ENCODE measurements at places on chromosomes 6 and 20.

- no peak for DNase-seq
These were observed 597 bp upstream of the GLYATL3 start for GRCh38 chr6:49499126-49499525.

- peak; percentile 34 for DNase-seq
These were observed 113.5 kb upstream of the PHACTR1 start for GRCh38 chr6:12602951-12603672.

DNA sequence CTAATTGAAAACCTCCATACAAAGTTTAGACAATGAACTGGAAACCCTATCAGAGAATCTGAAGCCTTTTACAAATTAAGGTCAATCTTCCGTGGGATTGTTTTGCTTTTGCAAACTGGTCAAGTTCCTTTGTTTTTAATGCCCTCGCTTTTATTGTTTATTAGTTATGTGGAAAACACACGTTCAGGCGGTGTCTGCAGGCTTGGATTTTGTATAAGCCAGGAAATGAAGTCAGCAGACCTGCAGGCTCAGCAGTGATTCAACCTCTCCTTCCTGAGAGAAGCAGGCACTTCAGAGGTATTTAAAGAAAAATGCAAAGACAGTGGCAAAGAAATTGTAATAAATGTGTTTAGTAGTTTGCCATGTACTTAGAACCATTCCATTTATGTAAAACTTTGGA is 103.4 kb upstream of the PDE10A start:
- no peak for DNase-seq

DNA sequence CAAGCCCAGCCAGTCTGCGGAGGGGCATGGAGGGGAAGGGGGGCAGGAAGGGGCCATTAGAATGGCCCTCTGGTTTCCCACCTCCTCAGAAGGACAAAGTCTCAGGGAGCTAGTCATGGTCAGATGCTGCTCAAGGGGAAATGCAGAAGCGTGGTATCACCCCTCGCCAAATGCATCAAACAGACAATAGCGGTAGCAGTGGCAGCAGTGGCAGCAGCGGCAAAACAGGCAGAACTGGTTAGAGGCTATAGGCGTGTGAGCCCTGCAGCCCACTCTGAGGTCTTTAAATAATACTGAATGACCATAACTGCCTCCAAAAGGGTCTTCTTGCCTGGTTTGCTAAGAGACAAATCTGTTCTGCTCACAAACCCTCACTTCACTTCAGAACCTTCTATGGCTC is 186.7 kb downstream of the TFAP2C start:
- DNase-seq, result no peak

DNA sequence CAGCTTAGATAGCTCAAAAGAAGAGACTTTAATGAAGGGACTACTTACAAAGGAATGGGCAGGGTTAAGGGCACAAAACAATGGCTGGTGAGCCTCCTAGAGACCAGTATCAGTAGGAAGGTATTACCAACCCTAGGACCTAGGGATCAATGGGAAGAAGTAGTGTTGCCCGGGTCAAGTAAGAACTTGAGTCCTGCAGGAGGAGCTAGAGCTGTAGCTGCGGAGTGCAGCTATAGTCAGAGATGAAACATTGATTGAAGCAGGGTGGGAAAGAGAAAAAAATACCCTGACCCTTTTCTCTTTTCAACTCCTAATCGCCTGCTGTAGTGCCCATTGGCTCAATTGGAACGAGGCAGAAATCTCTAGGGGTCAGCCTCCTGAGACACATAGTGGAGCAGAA is 144.0 kb downstream of the FLRT3 start:
- no peak for DNase-seq

Measured in hindlimb muscle (tissue), 1 donor.